ENCODE measurements at places on chromosomes 13 and 19.

DNA sequence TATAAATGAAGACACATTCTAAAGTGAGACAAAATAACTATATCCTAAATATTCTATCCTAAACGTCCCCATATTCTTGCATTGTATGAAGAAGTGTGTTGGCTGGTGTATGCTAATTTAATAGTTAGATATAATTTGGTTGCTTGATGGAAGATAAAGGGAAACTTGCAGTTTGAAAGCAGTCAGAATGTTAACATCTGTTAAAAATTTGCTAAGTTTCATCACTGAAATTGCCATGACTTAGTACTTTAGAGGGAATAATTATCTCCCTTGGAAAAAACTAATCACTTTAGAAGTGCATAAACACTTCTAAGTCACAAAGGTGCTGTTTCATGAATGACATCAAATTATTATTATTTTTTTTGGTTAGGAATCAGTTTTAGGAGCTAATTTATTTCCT is 61.6 kb downstream of the ITGBL1 start:
- no peak for DNase-seq

DNA sequence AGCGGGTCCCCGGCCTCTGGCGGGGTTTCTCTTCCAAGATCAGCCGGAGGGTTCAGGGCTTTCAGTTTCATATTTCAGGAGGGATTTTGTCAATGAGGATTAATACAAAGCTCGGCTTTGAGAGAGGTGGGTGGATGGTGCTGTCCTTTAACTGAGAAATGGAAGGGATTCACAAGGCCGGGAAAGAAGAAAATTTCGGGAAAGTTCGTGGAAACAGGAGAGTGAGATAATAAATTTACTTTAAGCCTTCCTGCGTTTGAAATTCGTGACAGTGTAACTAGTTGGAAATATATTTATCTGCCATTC is 283 bp upstream of the PARP4 start:
- no peak for DNase-seq

DNA sequence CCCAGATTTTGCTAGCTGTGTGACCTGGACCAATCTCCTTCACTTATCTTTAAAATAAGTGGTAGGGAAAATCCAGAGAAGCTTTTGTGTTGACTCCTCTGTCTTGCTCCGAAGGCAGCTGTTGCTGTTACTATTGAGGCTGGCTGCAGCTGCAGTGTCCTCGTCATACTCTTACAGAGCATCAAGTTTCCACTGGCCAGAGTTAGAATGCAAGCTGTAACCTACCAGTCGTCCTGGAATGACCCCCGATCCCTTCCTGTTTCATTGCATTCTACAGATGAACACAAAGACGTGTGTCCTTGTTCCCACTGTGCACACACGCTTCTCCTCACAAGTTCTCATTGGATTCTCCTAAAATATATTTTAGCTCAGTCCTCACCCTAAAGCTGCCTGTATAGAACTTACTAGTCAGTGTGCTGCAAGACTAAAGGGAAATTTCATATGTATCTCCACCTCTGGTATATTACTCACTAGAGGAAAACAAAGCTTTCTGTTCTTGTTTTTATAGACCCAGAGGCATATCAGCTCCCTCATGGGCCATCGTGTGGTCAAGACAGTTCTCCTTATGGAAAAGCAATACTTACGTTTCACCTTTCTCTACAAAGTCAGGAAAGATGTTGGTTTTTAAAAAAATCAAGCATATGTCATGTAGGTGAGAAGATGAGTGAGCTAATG is 589.8 kb downstream of the LMO7 start:
- DNase-seq: peak; percentile 3

GRCh38 chr13:44271915-44272341 is 101.7 kb upstream of the SERP2 start:
- DNase-seq: peak; percentile 16

DNA sequence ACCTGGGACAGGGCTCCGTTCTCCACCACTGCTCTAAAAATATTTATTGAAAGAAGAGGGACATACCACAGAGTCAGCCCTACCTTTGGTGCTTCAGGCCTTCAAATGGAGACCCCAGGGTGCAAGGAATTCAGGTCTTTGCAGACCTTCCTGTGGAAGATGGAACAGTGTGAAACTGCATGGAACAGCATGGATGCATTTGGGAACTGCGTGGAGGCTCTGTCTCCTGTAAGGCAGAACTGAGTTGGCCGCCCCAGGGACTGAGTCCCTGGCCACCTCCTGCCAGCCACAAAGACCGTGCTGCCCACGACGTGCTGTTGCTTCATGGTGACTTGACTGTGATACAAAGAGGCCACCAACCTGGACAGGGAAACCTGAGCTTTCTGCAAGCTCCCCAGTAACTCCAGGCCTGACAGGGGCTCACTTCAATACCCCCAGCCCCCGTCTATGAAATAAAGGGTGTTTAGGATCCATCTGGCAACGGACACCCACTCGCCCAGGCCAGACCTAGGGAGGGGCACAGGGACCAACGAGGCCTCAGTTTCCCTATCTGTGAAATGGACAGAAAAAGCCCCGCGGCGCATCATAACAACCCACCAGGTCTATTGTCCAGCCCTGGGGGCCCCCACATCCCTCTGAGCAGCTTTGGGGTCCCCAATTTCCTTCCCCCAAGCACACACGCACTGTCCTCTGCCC is 58.6 kb upstream of the KLF2 start:
- DNase-seq: no peak

- peak; percentile 44 for DNase-seq
Measured at GRCh38 chr19:18785179-18786124, 5.7 kb downstream of the COMP start.

DNA sequence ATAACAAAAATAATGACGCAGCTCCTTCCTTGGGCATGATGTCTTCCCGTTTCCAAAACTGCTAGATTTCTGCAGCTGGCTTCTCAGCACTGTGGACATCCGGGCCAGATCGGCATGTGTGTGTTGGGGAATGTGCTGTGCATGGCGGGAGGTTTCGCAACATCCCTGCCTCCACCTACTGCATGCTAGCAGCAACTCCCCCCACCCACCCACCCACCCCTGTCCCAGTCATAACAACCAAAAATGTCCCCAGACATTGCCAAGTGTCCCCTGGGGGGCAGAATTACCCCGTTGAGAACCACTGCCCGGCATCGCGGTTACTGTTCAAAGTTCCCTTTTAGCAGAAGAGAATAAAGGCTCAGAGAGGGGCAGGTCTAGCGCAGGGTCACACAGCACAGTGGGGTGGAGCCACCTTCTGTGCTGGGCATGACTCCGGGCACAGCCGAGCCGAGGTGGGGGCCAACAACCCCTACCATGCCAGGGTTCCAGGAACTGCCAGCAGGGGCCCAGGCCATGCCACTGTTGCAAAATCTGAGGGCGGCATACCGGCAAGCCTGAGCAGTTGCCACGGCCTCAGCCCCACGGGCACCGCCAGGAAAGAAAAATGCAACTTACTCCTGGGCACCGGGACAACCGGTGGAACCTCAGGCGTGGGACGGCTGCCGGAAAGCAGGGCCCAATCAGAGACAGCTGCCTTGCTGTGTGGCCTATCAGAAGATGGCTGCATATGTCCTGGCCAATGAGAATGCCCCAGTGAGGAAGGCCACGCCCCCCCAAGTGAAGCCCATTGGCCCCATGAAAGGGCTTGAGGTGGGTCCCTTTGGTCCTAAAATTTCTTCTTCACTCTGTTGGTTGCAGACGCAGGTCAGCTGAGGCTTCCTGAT is 22.5 kb upstream of the NFIC start:
- peak; percentile 94 for DNase-seq

DNA sequence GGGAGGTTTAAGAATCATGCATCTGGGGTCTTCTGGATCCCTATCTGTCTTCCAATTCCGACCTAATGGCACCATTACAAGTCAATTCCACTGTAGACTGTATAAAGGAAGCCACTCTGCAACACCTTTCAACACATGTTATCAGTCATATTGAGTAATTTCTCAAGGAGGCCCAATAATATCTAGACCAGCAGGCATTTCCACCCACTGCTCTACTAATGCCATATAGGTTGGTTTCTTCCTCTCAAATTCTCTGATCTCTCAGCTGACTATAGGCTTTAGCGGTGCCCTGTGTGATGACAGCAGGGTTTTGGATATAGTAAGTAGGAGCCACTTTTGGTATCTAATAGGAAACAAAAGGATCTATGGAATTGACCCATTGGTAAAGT is 12.4 kb upstream of the ITM2B start:
- no peak for DNase-seq

DNA sequence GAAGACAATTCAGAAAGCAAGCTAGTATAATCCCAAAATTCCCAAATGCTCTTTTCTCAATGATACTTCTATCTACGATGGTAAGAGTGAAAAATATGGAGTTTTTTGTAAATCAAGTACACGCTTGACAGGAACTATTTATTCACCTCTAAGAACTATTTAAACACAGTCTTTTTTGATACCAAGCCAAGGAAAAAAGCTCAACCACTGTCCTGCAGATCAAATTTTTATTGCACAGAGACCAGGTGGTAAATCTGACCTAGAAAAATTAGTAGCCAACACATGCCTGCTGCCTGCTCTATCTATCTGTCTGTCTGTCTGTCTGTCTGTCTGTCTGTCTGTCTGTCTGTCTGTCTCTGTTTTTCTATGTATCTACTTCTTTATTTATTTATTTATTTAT is 292.2 kb downstream of the MZT1 start:
- no peak for DNase-seq

- peak; percentile 33 for DNase-seq
Measured at GRCh38 chr13:59458908-59459579, 704.7 kb downstream of the DIAPH3 start.

- peak; percentile 49 for DNase-seq
Measured at GRCh38 chr19:19460761-19461265, 54.5 kb downstream of the TSSK6 start.

All from AG10803 (cell line).